ENCODE measurements at places on chromosomes 5 and 9.

- DNase-seq = no peak
These were observed 36.9 kb upstream of the PLEKHG4B start for GRCh38 chr5:54876-55569.

- no peak for DNase-seq
These were observed 1.4 kb downstream of the TJP2 start for GRCh38 chr9:69175486-69175885.

- DNase-seq = no peak
These were observed 148.1 kb downstream of the MAT2B start for GRCh38 chr5:163653526-163653925.

- no peak for DNase-seq
These were observed 32.7 kb downstream of the UBE2D2 start for GRCh38 chr5:139593716-139594319.

GRCh38 chr5:114700823-114701222 lies 339.0 kb downstream of the KCNN2 start:
- DNase-seq = no peak

GRCh38 chr5:96203761-96204160 lies 229.3 kb downstream of the PCSK1 start:
- no peak for DNase-seq

- no peak for DNase-seq
These were observed 19.6 kb downstream of the CLPTM1L start for GRCh38 chr5:1325191-1325741.

DNA sequence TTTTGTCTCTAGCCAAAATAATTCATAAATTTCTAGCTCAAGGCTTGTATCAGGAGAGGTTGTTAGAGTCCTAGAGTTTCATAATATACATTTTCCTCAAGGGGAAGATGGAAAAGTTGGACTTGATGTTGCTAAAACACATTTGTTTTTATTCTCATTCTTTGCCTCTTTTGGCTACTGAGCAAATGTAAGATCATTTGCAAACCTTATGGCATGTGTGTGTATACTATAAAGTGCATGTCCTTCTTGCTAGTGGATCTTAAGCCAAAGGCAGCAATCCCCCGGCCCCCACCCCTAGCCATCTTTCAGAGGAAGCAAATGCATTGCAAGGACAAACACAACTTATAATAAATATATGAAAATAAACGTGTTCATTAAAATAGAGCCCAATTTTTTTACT lies 43.0 kb downstream of the ADAMTSL1 start:
- no peak for DNase-seq

- DNase-seq = no peak
These were observed 7.4 kb downstream of the COX7C start for GRCh38 chr5:86625148-86625547.

- no peak for DNase-seq
These were observed 26.0 kb downstream of the EGFLAM start for GRCh38 chr5:38284384-38284783.

- DNase-seq = no peak
These were observed 6.2 kb downstream of the DMRT3 start for GRCh38 chr9:982394-983230.
